ENCODE measurements at places on chromosomes 5 and 9.

- no peak for DNase-seq
These were observed 6.2 kb downstream of the NDUFB6 start for GRCh38 chr9:32566770-32567169.

DNA sequence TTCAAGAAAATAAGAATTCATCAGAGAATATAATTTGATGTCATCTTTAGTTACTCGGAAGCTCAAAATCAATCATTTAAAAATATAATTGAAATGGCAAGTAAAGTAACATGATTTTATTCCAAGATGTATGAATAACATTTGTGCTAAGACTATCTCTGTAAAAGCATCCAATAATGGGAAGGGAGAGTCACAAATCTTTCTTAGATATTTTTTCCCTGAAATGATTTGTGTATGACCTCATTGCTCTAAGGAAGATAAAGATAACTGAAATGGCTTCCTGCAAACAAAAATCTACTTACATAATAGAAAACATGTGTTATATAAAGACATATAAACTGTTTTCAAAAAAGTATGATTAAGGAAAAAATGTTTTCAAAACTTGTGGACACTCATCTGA lies 97.4 kb upstream of the FGF10 start:
- no peak for DNase-seq

- no peak for DNase-seq
These were observed 683 bp downstream of the CLPTM1L start for GRCh38 chr5:1343931-1344901.

GRCh38 chr5:107388141-107388861 lies 282.4 kb downstream of the EFNA5 start:
- DNase-seq: no peak

- no peak for DNase-seq
These were observed 147.8 kb downstream of the TMEM38B start for GRCh38 chr9:105842023-105842644.

DNA sequence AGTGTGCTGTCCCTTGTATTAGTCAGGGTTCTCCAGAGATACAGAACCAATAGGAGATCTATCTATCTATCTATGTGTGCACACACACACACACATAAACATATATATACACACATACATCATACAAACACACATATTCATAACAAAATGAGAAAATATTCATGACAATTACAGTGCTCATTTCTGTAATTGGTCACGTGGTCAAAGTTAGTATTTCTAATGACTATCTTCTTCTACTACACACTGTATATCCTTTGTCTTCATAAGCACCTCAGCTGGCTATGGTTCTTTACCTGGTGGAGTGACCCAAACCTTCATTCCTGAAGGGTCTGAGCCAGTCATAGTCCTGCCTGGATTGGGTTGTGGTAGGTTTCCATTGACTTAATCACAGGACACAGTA lies 17.7 kb upstream of the BTF3 start:
- DNase-seq: no peak

GRCh38 chr9:126664900-126665643 lies 51.3 kb downstream of the LMX1B start:
- no peak for DNase-seq

Data from activated CD4-positive, CD25-positive, alpha-beta regulatory T cell (primary cell).